Peyer's patch (tissue), 4 donors: ENCODE measurements at places on chromosomes 16 and 17. TPM values are rescaled to one million over a fixed set of nuclear protein-coding genes. Genes with fewer than 3 reads are reported as not detected.

DNA sequence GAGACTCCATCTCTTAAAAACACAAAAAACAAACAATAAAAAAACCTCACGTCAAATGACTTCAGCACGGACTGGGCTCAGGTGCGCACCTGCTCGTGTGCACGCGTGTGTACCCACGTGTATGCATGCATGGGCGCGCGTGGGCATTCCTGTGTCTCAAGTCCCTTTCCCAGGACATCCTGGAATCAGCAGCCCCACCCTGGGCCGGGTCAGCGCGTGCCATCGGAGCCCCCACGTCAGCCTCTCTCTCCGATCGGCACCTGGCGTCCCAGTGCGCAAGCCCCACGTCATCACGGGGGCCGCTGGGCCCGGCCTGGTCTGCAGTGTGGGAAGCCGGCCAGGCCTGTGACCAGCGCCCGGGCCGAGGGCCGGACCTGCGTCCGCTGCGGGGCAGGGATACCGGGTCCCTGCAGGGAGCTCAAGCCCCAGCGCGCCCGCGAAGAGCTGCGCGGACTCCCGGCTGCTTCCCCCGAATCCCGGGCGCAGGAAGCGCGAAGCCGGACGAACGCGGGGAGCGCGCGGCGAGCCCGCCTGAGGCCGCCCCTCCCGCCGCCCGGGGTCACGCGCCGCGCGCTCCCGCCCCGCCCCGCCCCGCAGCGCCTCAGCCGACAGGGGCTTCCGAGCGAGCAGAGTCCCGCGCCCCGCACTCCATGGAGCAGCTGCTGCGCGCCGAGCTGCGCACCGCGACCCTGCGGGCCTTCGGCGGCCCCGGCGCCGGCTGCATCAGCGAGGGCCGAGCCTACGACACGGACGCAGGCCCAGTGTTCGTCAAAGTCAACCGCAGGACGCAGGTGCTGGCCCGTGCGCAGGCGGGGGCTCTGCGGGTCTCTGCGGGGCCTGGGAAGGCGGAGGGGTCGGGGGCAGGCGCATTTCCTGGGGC, at the start of gene FN3K:
Gene FN3K (plus strand): TSS at position 629 of the 880 bp plus-strand sequence. CDS start 22 bp downstream, at position 651.
- peak; percentile 66 for DNase-seq

DNA sequence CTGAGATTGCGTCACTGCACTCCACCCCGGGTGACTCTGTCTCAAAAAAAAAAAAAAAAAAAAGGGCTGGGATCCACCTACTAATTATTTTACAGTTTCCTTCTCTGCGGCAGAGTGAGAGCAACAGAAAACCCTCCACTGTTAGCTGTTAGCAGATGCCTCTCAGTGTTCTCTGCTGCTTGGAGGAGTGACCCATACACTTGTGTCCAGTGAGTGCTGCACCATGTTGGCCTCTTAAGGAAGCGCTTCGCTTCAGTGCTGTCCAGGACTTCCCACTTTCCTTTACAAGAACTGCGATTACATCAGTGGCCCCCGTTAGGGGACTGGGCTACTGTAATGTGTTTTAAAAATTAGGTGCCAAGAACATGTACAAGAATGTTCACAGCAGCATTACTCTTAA, 18.4 kb upstream of the CLEC18B start:
- no peak for DNase-seq

GRCh38 chr16:52466994-52467393, 79.9 kb downstream of the TOX3 start:
- no peak for DNase-seq

- no peak for DNase-seq
Measured at GRCh38 chr16:88289968-88290401, 92.8 kb upstream of the ZNF469 start.

Gene KRTAP9-1
- total RNA-seq = not detected
